ENCODE measurements at places on chromosomes 4 and X.

DNA sequence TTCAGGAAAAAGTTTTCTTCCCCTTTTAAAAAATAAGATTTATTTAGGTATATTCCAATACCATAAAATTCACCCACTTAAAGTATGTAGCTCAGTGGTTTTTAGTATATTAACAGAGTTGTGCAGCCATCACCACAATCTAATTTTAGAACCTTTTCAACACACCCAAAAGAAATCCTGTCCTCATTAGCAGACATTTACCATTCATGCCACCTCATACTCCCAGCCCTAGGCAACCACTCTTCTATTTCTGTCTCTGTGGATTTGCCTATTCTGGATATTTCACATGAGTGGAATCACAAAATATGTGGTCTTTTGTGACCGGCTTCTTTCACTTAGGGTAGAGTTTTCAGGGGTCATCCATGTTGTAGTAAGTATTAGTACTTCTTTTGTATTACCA, 7.4 kb downstream of the ZNF81 start:
- no peak for DNase-seq

GRCh38 chrX:8657883-8658282, 74.1 kb downstream of the ANOS1 start:
- DNase-seq, result no peak

DNA sequence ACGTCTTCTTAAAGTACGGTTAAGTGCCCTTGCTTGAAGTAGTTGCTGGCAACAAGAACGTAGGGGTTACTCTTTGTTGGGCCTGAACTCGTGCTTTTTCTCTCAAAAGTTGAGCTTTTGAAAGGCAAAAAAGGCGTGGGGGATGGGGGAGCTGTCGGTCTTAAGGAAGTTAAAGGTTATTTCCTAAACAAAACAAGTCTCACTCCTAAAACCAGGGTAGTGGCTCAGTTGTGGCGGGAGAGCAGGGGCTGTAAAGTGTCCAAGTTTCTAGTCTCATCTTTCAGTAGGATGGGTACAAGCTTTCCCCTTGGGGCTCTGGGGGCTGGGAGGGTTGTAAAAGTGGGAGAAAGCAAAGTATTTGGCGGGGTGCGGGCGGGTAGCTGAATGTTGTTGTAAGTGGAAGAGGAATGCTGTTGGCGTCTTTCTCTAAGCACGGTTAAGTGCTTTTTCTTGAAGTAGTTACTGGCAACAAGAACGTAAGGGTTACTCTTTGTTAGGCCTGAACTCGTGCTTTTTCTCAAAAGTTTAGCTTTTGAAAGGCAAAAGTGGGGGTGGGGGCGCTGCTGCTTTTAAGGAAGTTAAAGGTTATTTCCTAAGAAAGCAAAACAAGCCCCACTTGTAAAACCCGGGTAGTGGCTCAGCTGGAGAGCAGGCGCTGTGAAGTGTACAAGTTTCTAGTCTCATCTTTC, 904 bp upstream of the WDR1 start:
- DNase-seq, result no peak

- DNase-seq, result no peak
Observed at GRCh38 chr4:20625426-20625825, 74.8 kb upstream of the PACRGL start.

All from pancreas (tissue), 10 donors.